ENCODE measurements at places on chromosomes 5 and 9. TPM values are rescaled to one million over a fixed set of nuclear protein-coding genes. Genes with fewer than 3 reads are reported as not detected.

- no peak for DNase-seq
These were observed 72.1 kb upstream of the HSPA9 start for GRCh38 chr5:138647261-138647788.

The PIP5KL1 gene
- 3.9 TPM for total RNA-seq

GRCh38 chr5:34045996-34046395 lies 3.0 kb upstream of the C1QTNF3 start:
- DNase-seq = no peak

The BAAT gene
- total RNA-seq = not detected

- DNase-seq = no peak
These were observed 122.3 kb downstream of the SLC24A2 start for GRCh38 chr9:19666575-19666974.

All from glomerular endothelial cell (primary cell).